ENCODE measurements at places on chromosomes 3 and 15. TPM values are rescaled to one million over a fixed set of nuclear protein-coding genes. Genes with fewer than 3 reads are reported as not detected.

- H3K27ac ChIP-seq: no peak overlapping the region
- no peaks in the 10 kb centered on the region for H3K27me3 ChIP-seq
- peaks cover 84% of the 10 kb centered on the region for H3K36me3 ChIP-seq
- H3K4me3 ChIP-seq: no peak overlapping the region
- H3K4me1 ChIP-seq: peaks cover 64% of the 10 kb centered on the region
- no peak for DNase-seq
These were observed 73.4 kb downstream of the CHSY1 start for GRCh38 chr15:101178479-101178878.

TMEM108 gene
- not detected for total RNA-seq

SPTSSB gene
- total RNA-seq: not detected

DNA sequence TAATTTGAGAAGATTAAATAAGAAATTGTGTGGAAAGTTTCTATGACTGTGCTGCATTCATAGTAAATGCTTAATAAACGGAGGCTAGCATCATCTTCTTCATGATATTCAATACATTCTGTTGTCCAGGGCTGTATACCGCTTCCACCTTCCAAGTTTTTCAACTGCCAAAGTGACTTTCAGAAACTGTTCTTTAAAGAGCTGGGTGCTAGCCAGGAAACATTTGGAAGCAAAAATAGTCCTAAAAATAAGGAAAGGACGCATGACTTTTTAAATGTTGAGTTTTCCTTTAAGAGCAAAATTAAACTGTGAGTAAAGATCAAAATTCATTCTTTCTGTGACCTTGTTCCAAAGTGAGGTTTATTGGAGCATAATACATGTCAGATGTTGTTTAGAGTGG lies 9.4 kb upstream of the ERC2 start:
- no peaks in the 10 kb centered on the region for H3K4me1 ChIP-seq
- no peak overlapping the region for H3K27ac ChIP-seq
- no peaks in the 10 kb centered on the region for H3K36me3 ChIP-seq

All from activated CD4-positive, alpha-beta memory T cell treated with anti-CD3 and anti-CD28 coated beads, Interleukin-2, amount 10 ng/mL, durations not matched to agents 7 days and 5 days (primary cell).